Lung (tissue), 17 donors: ENCODE measurements at places on chromosomes 7 and 10. TPM values are rescaled to one million over a fixed set of nuclear protein-coding genes. Genes with fewer than 3 reads are reported as not detected.

HTRA1 gene
- polyA plus RNA-seq = 50.7 TPM

SLC29A3 gene
- 5.7 TPM for polyA plus RNA-seq

DNA sequence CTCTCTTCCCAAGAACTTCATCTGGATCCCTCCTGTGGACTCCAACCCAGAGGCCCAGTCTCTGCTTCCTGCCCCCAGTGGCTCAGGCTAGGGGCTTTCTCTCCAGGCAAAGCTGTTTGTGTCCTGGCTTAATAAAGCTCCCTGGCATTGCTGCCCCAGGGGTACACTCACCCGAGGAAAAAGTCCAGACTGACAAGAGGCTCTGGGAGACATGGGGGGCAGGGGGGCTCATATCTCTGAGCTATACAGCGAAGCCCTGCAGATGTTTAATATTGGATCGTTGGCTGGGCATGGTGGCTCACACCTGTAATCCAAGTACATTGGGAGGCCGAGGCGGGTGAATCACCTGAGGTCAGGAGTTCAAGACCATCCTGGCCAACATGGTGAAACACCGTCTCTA, 10.7 kb upstream of the COMTD1 start:
- no peak for DNase-seq

DNA sequence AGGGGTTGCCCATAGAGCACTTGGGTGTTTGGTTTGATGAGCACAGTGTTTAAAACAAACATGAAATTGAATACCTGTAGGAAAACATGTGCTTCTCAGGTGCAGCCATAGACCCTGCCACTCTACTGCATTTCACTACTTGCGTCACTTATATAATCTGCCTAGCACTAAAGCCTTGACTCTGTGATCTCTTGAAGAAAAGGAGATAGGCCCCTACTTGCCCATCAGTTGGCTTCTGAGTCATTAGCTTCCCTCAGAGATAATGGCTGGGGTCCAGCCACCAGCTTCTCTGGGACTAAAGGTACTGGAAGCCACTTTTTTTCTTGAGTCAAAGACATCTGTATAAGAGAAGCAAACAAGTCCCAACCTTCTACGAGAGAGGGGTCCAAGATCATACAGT, 45.9 kb upstream of the BTRC start:
- no peak for DNase-seq

DNA sequence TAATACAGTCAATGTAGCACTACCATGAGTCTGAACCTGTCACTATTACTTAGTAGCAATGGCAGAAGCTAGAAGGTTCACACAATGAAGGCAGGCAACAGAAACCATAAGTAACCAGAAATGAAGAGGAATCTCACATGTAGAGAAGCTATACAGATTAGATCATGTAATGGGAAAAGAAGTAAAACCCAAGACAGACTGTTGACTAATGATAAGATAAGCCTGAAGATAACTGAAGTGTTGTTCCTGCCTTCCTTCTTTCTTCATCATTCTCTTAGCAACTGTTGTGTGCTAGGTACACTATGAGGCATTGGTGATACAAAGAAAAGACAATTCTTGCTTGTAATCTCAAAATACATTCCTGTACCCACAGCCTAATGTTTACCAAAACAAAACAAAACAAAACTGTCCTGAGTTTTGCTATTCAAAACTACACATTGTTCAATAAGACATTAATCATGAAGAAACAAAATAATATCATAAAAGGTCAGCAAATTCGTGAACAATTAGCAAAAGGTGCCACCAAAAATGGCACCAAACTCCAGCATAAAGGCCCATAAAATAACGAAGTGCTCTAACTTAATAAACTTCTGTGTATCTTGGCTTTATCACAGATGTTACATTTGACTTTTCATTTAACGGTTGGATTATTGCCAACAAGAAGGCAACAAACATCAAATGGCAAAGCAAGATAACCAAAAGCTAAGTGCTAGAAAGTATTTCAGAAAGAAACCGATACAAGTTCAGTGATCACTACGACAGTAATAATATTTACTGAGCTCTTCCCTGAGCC, 27.1 kb downstream of the ZNF800 start:
- DNase-seq = no peak

DNA sequence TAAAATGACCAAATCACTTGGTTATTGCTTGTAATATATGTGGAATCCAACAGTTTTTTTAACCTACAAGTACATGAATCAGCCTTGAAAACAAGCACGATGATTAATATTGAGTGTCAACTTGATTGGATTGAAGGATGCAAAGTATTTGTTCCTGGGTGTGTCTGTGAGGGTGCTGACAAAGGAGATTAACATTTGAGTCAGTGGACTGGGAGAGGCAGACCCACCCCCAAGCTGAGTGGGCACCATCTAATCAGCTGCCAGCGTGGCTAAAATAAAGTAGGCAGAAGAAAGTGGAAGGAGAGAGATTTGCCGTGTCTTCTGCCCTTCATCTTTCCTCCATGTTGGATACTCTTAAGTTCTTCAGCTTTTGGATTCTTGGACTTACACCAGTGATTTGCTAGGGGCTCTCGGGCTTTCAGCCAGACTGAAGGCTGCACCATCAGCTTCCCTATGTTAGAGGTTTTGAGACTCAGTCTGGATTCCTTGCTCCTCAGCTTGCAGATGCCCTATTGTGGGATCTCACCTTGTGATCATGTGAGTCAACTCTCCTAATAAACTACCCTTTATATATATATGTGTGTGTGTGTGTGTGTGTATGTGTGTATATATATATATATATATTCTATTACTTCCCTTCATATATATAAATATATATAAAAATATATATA, 118.4 kb upstream of the WDR11 start:
- no peak for DNase-seq

GRCh38 chr7:134742688-134743350, 36.6 kb upstream of the CALD1 start:
- DNase-seq = no peak

DNA sequence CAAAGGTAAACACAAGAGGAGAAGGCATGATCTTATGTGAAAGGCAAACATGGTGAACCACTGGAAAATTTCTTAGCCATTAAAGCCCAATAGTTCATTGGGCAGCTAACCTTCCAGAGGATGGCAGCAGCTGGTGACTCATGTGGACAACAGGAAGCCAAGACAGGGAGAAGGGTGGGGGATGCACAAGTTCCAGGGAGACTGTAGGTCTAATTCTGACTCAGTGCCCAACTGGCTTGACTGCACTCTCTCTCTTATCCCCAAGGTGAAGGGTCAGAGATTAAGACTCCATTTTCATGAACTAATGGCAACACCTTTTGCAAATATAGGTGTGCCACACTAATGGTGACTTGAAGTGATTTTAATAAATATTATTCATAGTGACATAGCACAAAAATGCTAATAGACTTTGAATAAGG, 47.9 kb upstream of the SLC35B4 start:
- no peak for DNase-seq

DNA sequence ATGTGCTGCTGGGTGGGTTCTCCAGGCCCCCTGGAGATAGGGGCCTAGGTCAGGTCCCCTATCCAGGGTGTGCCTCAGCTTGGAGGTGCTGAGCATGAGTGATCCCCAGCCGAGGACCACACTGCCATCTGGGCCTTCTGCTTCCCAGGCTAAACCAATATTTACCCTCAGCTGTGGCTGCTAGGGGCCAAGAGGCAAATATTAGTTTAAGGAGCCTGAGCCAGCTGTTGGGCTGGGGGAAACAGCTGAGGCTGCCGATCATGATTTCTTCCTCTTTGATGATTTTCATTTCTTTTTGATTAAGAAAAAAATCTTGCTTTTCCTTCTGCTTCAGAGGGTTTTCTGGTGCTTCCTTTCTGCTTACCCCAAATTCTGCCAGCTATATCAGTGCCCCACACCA, 83.4 kb downstream of the NEURL1 start:
- DNase-seq = no peak

GRCh38 chr10:132634947-132635271, 97.3 kb downstream of the INPP5A start:
- DNase-seq = no peak

DNA sequence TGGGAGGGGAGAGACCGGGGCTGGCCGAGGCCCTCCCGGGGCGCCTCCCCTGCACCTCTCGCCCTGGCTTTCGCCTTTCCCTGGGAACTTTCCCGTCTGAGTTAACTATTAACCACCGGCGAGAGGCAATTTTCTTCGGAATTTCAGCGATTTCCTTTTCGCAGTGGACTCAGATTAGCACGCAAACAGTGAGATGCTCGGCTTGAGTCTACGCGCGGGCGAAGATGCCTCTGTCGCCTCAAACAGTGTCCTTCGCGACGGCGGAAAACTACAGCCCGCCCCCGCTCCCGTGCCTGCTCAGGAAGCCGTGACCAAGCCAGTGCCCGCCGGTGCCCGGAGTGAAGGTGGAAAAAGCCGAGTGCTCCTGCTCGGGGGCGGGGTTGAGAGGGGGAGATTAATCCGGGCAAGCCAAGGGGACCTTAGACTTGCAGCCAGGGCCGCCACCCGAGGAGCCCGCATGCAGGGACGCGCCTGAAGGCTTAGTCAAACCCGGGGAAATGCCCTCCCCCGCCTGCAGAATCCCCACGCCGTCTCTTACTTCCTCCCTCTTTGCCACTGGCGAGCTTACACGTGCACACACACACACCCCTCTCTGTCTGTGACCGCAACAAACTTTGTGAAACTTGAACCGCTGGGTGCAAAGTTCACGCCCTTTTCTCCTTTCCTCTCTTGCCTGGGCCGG, 14.5 kb upstream of the PAX2 start:
- DNase-seq = no peak

DNA sequence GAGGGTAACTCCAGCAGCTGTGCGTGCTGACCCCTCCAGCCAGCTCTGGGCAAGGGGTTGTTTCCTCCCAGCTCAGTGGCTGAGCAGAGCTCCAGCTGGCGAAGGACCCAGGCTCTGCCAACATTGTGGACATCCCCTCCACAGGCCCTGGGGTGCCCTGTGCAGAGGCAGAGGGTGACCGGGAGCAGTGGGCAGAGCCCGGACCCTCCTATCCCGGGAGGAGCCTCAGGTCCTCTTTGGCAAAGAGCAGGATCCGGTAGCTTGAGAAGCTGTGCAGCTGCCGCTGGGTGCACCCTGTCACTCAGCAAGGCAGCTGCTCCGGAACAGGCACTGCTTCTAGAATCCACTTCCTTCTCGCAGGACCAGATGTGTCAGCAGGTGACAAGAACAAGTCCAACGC, 175.9 kb downstream of the EBF3 start:
- DNase-seq = no peak

DNA sequence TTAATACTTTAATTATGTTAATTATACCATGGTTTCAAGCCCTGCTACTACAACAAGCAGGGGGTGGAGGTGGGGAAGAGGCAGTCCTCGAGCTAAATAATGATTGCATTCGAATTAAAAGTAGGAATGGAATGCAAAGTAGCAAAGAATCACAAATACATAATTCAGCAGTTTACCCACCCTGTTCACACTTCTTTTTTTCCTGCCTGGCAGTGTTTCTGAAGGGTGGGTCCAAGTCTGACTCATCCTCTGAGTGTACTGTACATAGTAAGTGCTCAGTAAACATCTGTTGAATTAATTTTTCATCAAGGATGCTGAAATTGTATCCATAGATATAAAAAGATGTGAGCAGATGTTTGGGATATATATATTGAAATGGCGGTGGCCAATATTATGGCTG, 778.8 kb downstream of the LRMDA start:
- DNase-seq = no peak
